ENCODE measurements at places on chromosomes 1 and 21. TPM values are rescaled to one million over a fixed set of nuclear protein-coding genes. Genes with fewer than 3 reads are reported as not detected.

DNA sequence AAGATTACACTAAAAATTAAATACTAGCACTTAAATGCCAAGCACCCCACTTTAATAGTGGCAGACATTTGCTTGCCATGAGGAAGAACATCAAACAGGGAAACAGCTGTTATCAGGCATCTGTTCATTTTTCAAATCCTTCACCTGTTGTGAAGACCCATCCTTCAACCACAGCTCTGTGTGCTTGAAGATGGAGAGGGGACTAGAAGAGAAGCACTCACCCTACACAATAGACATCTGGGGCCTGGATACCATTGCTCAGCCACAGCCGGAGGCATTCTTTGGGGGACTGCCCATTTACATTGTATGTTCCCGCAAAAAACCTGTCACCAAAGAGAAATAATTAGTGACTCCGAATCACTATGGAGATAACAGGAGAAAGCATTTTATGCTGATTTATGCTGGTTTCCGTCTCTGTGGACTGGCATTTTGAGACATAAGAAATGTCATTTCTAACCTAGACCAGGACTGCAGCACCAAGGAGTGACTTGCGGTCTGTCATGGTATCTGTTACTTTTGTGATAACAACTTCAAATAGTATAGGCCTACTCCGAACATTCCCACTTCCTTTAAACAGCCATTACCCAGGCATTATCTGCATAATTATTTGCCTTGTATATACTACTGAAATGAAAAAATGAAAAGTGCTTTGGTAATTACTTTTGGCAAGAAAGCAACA, 28.8 kb upstream of the MTF1 start:
- peaks cover 8% of the 10 kb centered on the region for H3K36me3 ChIP-seq
- no peak overlapping the region for H3K27ac ChIP-seq
- H3K4me1 ChIP-seq: no peaks in the 10 kb centered on the region
- no peak overlapping the region for H3K4me3 ChIP-seq

DNA sequence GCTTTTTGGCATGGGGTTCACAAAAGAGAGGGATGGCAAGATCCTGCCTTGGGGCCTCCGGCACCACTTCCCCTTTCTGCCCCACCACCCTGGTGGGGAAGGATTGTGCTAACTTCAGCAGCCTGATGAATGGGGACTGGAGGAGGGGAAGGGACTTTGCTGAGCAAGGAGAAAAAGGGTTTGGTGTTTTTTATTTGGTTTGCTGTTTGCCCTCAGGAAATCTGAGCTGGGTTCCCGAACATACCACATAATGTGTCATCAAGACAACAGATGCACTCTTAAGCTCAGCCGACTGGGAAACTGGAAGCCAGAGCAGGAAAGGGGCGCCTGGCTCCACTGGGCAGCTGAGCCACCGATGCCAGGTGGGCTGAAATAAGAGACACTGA, 19.8 kb downstream of the OLFML2B start:
- no peaks in the 10 kb centered on the region for H3K36me3 ChIP-seq
- H3K4me1 ChIP-seq: no peaks in the 10 kb centered on the region

GRCh38 chr1:94070865-94071264, 50.1 kb downstream of the ABCA4 start:
- no peaks in the 10 kb centered on the region for H3K27me3 ChIP-seq
- H3K4me3 ChIP-seq: no peak overlapping the region
- H3K4me1 ChIP-seq: no peaks in the 10 kb centered on the region

- peak; percentile 48 for DNase-seq
- no peaks in the 10 kb centered on the region for H3K27me3 ChIP-seq
- H3K36me3 ChIP-seq: peaks cover 12% of the 10 kb centered on the region
- H3K27ac ChIP-seq: peak overlapping the region; percentile 89
- H3K4me1 ChIP-seq: peaks cover 18% of the 10 kb centered on the region
- H3K4me3 ChIP-seq: peak overlapping the region; percentile 89
Observed at GRCh38 chr1:167935216-167936067, 1.0 kb upstream of the DCAF6 start.

DNA sequence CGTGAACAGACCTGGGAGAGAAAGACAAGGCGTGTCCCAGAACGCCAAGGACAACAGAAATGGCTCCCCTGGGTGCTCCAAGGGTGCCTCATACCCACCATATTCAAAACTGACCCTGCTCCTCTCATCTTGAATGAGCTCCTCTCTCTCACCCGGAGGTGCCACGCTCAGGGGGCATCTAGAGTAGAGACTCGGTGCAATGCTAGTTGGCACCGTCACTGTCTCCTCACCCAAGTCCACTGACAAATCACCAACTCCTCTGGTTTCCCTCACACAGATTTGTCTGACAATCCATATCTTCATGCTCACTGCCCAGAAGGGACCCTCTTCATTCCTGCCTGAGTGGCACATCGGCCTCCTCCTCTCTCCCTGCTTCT, 5.0 kb downstream of the TMEM125 start:
- H3K4me3 ChIP-seq: peak overlapping the region; percentile 14
- no peak overlapping the region for H3K27ac ChIP-seq
- H3K27me3 ChIP-seq: no peaks in the 10 kb centered on the region
- H3K4me1 ChIP-seq: peaks cover 17% of the 10 kb centered on the region

DNA sequence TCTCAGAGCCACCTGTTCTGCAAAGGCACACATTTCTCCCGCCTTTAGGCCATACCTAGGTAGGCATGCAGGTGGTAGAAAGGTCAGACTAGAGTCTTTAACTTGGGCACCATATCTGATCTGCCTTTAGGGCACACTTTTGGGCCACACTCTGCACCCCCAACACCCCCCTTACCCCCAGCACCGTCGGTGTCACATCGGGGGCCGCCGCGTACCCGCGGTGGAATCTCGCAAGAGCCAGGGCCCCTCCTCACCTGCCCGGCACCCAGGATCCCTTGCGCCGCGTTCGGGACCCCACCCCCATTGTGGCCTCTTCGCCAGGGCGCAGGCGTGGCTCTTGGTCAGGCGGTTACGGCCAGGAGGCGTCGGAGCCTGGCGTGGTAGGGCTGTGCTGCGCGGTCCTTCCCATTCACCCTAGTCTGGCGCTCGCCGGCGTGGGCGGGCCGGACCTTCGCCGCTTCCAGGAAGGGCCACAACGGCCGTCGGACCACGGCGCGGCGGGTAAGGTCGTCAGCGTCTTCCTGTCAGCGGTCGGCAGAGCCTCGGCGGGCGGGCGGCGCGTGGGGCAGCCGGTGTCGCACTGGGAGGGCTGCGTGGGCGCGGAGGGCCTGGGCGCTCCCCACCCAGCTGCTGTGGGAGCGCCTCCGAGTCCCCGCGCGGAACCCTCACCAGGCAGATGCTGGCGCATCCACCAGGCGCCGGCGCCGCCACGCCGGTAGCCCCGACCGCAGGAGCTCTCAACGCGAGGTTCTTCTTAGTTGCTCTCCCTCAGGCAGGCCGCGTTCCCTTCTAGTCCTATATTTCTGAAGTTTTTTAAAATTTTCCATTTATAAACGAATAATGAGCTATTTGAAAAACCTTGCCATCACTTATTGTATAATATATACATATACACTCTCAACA, at the start of gene DNAH14:
DNAH14 (plus strand) TSS at position 341 of the 903 bp plus-strand sequence. CDS start 23,028 bp downstream, outside the sequence.
- no peak within 1 kb of the TSS for H3K4me3 ChIP-seq
- H3K4me1 ChIP-seq: no peaks in the 10 kb centered on the region
- H3K36me3 ChIP-seq: no peaks in the 10 kb centered on the region
- no peak within 1 kb of the TSS for H3K27ac ChIP-seq
- DNase-seq: no peak
- H3K27me3 ChIP-seq: no peaks in the 10 kb centered on the region

- no peak overlapping the region for H3K27ac ChIP-seq
- DNase-seq: no peak
- no peaks in the 10 kb centered on the region for H3K36me3 ChIP-seq
Observed at GRCh38 chr1:42962641-42963377, 4.1 kb upstream of the SLC2A1 start.

GRCh38 chr1:115782571-115783281, 14.2 kb upstream of the CASQ2 start:
- no peaks in the 10 kb centered on the region for H3K36me3 ChIP-seq
- no peak overlapping the region for H3K4me3 ChIP-seq
- no peaks in the 10 kb centered on the region for H3K4me1 ChIP-seq
- no peaks in the 10 kb centered on the region for H3K27me3 ChIP-seq
- no peak for DNase-seq
- no peak overlapping the region for H3K27ac ChIP-seq

GRCh38 chr1:108663074-108663473, 2.2 kb upstream of the HENMT1 start:
- H3K27me3 ChIP-seq: no peaks in the 10 kb centered on the region
- peaks cover 9% of the 10 kb centered on the region for H3K4me1 ChIP-seq
- H3K36me3 ChIP-seq: no peaks in the 10 kb centered on the region
- no peak overlapping the region for H3K4me3 ChIP-seq
- no peak for DNase-seq
- H3K27ac ChIP-seq: no peak overlapping the region

DNA sequence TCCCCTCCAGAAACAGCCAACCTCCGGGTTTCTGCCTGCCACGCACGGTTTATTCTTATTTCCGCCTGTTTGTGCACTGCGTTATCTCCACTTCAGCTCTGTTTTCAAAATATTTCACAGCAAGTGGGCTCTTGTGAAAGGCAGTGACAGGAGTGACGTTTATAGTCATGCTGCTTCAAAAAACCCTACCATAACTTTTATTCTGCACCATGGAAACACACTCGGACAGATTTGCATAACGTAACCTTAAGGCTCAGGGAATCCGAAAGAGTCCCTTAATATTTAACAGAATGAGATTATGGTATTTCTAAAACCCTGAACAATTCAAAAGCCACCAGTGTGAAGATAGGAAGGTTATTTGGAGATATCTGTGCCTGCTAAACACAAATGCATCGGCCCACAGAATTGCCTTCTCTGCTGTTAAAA, 782 bp upstream of the SDE2 start:
- H3K27ac ChIP-seq: peak overlapping the region; percentile 98
- no peaks in the 10 kb centered on the region for H3K27me3 ChIP-seq
- peaks cover 9% of the 10 kb centered on the region for H3K36me3 ChIP-seq
- DNase-seq: peak; percentile 84
- H3K4me1 ChIP-seq: peaks cover 74% of the 10 kb centered on the region

GRCh38 chr1:32448773-32449456, 16.0 kb upstream of the ZBTB8B start:
- H3K27ac ChIP-seq: no peak overlapping the region
- H3K36me3 ChIP-seq: no peaks in the 10 kb centered on the region
- no peak for DNase-seq
- H3K4me3 ChIP-seq: no peak overlapping the region

The TNFRSF9 gene
- 0.11 TPM for total RNA-seq

The PLPPR5 gene
- total RNA-seq: not detected

The CD48 gene
- total RNA-seq: 373 TPM

The CDKN2C gene
- 3.3 TPM for total RNA-seq

The METTL25B gene
- 29.0 TPM for total RNA-seq

The CFAP141 gene
- not detected for total RNA-seq

The LRRC52 gene
- not detected for total RNA-seq

All from naive thymus-derived CD4-positive, alpha-beta T cell (primary cell).